ENCODE measurements at places on chromosomes 2 and 18.

DNA sequence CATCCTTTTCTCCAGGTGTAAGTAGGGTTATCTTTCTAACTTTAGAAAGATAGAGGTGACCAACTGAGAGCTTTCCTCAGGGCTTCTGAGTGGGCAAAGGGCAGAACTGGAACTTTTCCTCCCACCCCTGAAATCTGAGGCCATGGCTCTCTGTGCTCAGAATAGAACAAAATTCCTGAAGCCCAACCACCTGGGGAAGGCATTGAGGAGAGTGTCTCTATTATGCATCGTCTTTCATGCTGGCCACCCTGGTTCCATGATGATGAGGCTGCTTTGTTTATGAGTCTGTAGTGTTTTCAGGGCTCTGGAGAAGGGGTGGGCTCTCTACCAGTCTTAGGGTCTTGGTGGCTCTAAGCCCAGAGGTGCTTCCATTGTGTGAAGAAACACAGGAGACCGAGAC is 30.7 kb upstream of the IL1R1 start:
- no peak for DNase-seq

DNA sequence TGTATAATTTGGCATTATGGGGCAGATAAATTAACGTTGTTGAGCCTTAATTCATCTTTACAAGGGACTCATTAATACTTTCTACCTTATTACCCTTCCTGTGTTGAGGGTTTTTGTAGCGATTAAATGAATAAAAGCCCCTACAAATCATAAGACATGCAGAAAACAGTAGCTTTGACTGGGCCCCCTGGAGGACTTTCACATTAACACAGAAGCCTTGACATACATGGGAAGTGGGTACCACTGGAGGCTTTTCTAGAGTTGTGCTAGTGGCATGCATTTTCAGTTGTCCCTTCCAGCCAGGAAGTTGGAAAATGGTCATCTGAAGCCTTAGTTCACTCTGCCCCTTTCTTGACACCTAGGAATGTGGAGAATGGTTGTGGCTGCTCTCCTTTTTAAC is 30.2 kb downstream of the MTA3 start:
- DNase-seq = no peak

DNA sequence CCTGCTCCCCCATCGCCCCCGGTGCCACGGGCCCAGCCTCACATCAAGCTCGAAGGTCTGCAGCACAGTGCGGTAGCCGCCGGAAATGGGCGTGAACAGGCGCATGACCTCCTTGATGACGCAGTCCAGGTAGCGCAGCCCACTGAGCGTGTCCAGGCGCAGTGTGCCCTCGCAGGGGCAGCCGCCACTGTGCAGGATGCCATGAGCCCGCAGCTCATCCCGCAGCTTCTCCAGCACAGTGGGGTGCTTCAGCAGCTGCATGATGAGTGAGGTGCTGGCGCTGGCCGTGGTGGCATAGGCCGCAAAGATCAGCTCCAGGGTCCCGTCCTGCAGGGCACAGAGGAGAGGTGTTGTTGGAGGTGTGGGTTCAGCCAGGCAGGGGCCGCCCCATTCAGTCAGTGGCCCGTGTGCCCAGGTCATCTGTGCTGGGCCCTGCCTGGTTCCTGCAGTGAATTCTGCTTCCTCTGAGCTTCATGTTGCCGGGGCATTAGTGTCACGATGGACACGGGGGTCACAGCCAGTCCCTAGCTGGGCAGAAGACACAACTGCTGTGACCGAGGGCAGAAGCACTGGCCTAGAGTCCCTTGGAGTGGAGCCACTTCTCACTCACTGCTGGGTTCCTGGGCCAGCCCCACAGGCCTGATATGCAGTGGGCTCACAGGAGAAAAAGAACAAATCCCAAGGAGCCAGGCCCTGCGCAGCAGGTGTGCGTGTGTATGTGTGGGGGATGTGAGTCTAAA is 14.5 kb downstream of the CYP26B1 start:
- DNase-seq = no peak

- DNase-seq = no peak
Measured at GRCh38 chr2:240953426-240954410, 44.7 kb upstream of the SNED1 start.

- DNase-seq = no peak
Measured at GRCh38 chr2:105252271-105252670, 10.7 kb downstream of the GPR45 start.

DNA sequence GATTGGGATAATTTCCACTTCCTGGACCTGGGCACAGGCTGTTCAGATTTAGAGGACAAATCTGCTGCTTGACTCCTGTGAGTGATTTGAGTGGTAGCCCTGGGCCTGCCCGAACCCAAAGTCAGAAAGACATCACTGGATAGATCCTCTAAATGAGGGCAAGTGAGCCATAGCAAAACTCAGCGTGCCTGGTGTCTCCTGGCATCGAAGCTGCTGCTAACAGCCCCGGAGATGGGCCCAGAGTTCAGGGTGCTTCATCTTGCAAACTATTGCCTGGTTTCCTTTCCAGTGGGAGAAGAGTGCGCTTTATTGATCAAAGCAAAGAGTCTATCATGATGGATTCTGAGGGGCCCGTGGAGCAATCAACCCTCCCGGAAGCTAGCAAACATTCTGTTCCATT is 153.1 kb upstream of the KLHL29 start:
- DNase-seq = no peak

DNA sequence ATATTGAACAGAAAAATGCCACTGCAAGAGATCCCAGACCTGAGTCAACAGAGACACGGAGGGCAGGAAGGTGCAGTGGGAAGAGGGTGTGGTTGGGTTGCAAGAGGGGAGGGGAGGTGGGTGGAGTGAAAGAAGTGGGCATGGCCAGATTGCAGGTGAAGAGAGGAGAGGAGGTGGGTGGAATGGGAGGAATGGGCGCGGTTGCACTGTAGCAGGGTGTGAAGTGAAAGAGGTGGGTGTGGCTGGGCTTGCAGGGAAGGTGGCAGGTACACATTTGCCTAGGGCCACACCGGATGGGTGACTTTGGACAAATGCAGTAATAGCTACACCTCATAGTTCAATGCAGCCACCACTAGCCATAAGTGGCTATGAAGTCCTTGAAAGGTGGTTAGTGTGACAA is 71.1 kb downstream of the DOCK10 start:
- DNase-seq = no peak

GRCh38 chr2:5121121-5121520 is 571.1 kb upstream of the SOX11 start:
- no peak for DNase-seq

- DNase-seq = no peak
Measured at GRCh38 chr2:54074606-54075341, 40.6 kb upstream of the ACYP2 start.

DNA sequence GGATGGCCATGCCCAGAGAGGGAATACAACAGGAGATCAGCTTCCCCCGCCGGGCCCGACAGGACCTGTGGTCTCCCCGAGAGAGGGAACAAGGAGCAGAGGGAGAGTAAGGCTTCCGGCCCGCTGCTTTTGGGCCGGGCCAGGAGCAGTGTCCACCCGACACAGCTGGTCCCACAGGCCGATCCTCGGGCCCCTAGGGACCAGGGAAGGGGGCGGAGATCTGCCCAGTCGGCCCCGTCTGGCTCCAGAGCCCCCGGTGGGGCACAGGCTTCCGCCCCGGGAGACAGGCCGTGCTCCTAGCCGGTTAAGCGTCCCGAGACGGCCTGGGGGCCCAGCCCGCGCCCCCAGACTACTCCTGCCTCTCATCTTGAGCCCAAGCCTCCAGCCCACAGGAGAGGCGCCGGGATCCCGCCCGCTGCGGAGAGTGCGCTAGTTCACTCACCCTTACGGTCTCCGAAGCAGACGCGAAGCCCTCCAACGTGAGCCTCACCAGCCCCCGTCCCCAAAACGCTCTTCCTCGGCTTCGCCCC is at the start of gene MCFD2:
Gene MCFD2 (minus strand): TSS at position 526 of the 530 bp plus-strand sequence. CDS start 6,635 bp downstream, outside the sequence.
- DNase-seq = no peak

DNA sequence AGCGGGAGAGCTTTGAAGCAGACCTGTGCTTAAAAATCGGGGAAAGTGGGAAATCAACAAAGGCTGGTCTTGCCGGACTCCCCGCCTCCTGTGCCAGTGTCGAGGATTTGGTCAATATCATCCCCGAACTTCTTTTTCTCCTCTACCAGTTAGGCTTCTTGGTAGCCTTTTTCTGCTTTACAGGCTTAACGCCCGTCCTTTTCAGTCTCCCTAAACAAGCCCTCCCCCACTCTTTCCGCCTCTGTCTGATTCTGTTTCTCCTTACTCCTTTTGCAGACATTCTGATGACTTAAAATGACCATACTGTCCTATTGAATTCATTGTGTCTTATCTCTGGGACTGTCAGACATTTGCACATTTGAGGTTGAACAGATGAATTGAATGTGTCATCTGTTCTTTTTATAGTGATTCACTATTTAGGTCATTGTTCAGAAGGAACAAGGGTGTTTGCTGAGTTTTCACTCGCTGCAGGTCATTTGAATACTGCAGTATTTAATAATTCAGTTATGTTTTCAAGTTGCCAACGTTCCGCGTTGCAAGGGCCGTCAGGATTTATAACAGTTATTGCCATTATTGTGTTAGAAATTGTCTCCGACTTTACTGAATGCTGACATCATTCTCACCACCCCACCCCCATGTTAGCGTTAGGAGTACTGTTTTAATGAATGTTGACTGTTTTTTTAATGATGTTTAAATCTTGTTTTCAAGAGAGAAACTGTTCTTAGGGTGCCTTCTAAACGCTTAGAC is 1.1 kb downstream of the ITGAV start:
- no peak for DNase-seq

DNA sequence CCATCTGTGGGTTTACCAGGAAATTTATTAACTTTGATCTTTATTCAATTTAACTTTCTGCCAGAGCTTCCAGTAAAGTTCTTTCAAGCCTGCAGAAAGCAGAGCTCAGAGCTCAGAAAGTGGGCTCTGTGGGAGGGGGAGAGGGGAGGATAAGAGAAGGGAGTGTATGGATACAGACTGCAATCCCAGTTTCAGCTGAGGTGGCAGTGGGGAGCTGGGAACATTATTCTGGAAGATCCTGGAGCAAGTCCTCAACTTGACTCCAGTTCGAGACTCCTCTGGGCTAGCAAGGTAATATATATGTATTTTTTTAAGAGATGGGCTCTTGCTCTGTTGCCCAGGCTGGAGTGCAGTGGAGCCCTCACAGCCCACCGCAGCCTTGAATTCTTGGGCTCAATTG is 108.9 kb upstream of the NABP1 start:
- no peak for DNase-seq

- DNase-seq = no peak
Measured at GRCh38 chr2:11738589-11739436, 7.6 kb upstream of the LPIN1 start.

DNA sequence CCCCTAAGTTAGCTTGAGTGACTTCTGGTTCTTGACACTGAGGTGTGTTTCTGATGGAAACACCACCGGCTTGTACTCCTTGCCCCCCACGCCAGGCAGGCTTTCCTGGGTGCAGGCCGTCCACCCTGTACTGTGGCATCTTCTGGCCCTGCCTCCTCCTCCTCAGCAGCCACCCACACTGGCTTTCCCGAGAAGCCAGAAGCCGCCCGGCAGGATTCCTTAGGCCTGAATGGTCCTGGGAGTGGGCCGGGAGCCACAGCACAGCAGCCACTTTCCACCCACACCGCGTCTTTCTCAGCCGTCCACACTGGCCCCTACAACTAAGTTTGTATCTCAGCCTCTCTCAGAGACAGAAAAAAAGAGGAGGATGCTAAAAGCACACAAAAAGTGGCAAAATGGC is 2.1 kb upstream of the HSBP1L1 start:
- DNase-seq = no peak

DNA sequence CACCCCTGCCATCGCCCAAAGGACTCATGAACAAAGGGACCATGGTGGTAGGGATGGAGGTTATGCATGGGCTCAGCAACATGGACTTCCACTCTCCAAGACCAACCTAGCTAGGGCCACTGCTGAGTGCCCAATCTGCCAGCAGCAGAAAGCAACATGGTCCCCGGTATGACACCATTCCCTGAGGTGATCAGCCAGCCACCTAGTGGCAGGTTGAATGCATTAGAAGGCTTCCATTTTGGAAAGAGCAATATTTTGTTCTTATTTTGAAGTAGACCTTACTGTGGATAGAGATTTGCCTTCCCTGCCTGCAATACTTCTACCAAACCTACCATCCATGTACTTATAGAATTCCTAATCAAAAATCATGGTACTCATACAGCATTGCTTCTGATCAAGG is 99.8 kb downstream of the METTL4 start:
- DNase-seq = no peak

GRCh38 chr2:120867290-120868241 is 131.9 kb downstream of the GLI2 start:
- DNase-seq = no peak

GRCh38 chr2:204722207-204722606 is 176.9 kb downstream of the PARD3B start:
- DNase-seq = no peak

GRCh38 chr2:172373766-172374165 is 53.6 kb upstream of the ITGA6 start:
- DNase-seq = no peak

DNA sequence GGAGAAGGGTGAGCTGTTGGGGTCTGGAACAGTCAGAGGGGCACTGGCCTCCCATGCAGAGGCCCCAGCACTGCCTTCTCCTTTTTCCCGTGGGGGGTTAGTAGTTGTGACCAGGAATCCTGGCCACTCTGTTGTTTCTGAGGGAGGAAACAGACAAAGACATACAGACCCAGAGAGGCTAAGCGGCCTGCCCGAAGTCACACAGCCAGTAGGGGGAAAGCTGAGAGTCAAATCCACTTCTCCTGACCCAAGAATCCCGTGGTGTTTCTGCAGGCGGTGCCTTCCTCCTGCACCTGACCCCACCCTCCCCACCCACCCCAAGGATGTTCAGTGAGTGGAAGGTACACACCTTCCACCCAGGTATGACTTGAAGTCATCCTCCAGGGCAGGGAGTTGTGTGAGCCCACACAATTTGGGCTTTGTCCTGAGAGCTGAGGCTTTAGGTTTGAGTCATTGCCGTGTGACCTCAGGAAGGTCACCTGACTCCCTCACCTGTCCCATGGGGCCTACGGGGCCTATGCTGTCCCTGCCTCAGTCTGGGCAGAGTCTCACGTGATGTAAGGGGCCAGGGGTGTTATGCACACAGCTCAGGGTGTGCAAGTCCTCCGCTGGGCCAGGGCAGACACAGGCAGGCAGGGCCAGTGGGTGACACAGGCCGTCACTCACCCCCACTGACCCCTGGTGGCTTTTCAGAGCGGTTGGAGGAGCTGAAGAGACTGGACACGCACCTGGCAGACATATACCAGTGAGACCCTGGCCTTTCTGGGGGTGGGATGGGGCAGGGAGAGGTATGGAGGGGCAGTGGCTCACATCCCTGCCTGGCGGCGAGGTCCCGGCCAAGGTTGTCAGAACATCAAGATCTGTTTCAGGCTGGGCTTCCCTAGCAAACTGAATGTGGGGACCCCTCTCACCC is 5.0 kb downstream of the NT5DC4 start:
- DNase-seq = no peak

- no peak for DNase-seq
Measured at GRCh38 chr2:70443726-70444125, 109.9 kb downstream of the TGFA start.

- DNase-seq = no peak
Measured at GRCh38 chr2:228847684-228848083, 423.4 kb downstream of the PID1 start.

GRCh38 chr2:234438305-234438977 is 58.4 kb downstream of the ARL4C start:
- DNase-seq = no peak

GRCh38 chr2:113011108-113011507 is 5.8 kb downstream of the IL36A start:
- no peak for DNase-seq

- peak; percentile 57 for DNase-seq
Measured at GRCh38 chr2:206274434-206275311, at the start of gene ZDBF2. Gene ZDBF2, plus strand, starts transcription at chr2:206274663. Its CDS starts 7,187 bp downstream, at chr2:206281850.

GRCh38 chr18:40357536-40357935 is 1597.5 kb upstream of the PIK3C3 start:
- DNase-seq = no peak

GRCh38 chr18:62484941-62485340 is 37.9 kb upstream of the ZCCHC2 start:
- DNase-seq = no peak

- DNase-seq = no peak
Measured at GRCh38 chr18:3966642-3967358, 488.3 kb downstream of the DLGAP1 start.

Data from activated naive CD4-positive, alpha-beta T cell treated with anti-CD3 and anti-CD28 coated beads, Interleukin-2, amount 50 U/mL, for 16 hours (primary cell).